T-helper 22 cell (primary cell): ENCODE measurements at places on chromosomes 7 and 10.

GRCh38 chr7:82200601-82201000 lies 243.0 kb downstream of the CACNA2D1 start:
- no peak for DNase-seq

GRCh38 chr7:55271069-55271626 lies 94.0 kb upstream of the LANCL2 start:
- no peak for DNase-seq

DNA sequence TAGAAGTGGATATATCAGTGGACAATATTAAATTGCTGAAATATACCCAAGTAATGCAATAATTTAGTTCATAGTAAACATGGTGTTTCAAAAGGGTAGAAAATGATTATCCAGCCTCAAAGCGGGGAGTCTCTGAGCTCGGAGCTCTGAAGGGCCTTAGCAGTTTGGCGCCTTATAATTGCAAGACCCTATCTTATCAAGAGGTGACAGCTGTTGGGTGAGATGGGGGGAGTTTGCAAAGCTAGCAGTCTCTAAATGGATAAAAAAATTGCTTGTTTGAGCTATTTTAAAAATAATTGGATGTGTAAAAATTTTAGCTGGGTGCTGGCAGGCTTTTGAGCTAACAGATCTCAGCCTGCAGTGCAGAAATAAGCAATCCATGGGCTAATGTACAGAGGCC lies 219.2 kb downstream of the CCSER2 start:
- DNase-seq = no peak

- DNase-seq = no peak
These were observed 12.4 kb downstream of the RBP3 start for GRCh38 chr10:47360419-47361040.

DNA sequence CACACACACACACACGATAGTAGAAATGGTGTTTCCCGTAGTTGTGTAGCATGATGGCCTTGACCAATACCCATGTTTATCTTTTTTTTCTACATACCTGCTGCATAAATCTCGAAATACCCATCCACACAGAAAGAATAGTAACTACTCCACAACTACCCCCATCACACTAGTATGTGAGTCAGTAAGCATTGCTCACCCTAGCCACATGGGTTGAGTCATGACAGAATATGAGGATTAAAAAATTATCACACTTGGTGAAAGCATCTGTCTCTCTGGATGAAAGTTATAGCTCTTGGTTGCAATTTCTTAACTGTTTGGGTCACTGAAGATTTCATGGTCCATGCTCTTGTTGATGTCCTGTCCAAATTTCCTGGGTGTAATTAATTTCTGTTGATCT lies 103.4 kb upstream of the MDFIC start:
- no peak for DNase-seq

DNA sequence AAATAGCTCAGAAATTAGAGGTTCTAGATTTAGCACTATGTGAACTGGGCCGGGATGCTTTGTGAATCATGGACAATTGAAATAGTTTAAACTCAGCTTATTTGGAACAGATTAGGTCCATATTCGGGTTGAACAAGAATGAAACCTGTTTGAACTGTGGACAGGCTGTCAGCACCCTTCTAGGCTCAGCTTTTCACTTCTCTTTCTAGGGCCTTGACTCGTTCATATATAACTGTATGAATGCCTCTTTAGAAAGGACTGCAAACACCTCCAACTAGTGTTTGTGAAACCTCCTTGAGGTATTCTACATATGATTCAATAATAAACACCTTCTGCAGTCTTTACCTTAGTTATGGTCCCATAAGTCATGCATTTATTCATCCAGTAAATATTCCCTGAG lies 115.6 kb downstream of the REEP3 start:
- no peak for DNase-seq

DNA sequence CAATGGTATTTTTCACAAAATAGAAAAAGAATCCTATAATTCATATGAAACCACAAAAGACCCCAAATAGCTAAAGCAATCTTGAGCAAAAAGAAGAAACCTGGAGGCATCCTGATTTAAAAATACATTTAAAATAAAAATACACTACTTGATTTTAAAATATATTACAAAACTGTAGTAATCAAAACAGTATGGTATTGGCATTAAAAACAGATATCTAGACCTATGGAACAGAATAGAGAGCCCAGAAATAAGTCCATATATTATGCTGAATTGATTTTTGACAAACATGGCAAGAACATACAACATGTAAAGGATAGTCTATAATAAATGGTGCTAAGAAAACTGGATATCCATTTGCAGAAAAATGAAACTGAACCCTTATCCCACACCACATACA lies 34.8 kb downstream of the CUBN start:
- no peak for DNase-seq

DNA sequence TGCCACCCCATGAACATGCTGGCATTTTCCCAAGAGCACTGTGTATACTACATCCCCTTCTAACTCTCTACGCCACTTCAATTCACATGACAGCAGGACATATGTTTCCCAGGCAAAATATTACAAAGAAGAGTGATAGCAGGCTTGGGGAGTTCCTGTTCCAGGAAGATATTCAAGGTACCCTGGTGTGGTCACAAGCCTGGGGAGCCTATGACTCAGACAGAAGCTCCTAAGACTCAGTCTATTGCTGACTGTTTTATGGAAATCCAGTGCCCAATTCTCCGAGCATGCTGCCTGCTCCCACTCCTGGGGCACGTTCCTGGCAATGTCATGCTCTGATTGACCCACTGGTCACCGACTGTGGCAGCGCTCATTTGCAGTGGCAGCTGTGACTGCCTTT lies 23.5 kb upstream of the ABLIM1 start:
- no peak for DNase-seq

- DNase-seq = no peak
These were observed 16.4 kb downstream of the SH3PXD2A start for GRCh38 chr10:103838862-103839518.

- no peak for DNase-seq
These were observed 67.9 kb downstream of the SPDYE5 start for GRCh38 chr7:75559976-75560365.

DNA sequence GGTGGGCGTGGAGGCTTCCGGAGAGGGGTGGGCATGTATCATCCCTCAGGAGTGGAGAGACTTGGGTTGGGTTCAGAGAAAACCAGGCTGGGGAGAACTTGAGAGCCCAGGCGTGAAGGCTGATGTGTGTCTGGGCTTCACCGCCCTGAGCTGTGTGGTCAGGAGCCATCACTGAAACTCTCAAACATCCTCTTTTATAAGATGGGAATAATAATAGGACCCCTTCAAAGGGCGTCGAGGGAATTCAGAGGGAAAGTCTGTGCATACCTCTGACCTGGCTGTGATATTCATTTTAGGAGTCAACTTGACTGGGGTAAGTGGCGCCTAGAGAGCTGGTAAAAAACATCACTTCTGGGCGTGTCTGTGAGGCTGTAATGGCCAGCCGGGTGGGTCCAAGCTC lies 21.1 kb upstream of the PSMG3 start:
- DNase-seq = no peak

GRCh38 chr7:14859267-14859666 lies 43.3 kb downstream of the DGKB start:
- DNase-seq = no peak

DNA sequence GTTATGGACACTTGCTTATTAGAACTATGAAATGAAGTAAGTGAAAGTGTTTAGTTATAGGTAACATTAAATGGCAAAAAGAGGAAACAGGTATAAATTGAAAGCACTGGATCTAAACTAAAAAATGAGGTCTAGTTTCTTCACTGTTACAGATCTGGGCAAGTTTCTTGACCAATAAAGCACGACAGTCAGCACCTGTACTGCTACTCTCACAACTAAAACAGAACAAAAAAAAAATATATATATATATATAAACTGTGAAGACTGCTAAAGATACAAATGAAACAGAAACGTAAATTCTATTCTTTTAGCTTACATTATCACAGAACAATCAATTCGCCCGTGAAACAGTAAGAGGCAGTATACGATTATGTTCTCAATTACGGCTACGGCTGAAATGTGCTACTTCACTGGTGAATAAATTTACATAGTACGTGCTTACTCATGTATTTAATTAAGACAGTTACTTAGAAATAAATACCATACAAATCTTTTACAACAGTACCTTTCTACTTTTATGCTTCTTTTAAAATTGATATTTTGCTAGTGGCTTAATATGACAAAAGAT lies 4.2 kb downstream of the AHR start:
- no peak for DNase-seq

- DNase-seq = no peak
These were observed 615.4 kb downstream of the DNAJB6 start for GRCh38 chr7:157952050-157952667.

GRCh38 chr10:25938405-25938804 lies 4.4 kb downstream of the MYO3A start:
- no peak for DNase-seq

GRCh38 chr7:30617359-30617758 lies 22.7 kb downstream of the GARS1 start:
- DNase-seq = no peak

GRCh38 chr7:47453093-47454061 lies 128.5 kb downstream of the TNS3 start:
- DNase-seq = no peak

DNA sequence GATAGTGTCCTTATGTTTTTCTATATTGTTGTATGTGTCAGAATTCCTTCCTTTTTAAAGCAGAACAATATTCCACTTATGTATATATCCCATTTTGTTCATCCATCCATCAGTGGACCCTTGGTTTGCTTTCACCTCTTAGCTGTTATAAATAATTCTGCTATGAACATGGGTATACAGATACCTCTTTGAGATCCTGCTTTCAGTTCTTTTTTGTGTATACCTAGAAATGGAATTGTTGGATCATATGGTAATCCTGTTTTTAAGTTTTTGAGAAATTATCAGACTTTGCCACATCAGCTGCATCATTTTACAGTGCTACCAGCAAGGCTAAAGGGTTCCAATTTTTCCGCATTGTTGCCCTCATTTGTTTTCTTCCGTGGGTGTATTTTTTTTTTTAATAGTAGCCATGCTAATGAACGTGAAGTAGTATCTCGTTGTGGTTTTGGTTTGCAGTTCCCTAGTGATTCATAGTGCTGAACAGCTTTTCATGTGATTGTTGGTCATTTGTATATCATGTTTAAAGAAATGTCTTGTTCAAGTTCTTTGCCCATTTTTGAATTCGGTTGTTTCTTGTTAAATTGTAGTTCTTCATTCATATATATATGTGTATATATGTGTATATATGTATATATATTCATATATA lies 87.8 kb downstream of the LCOR start:
- DNase-seq = no peak

DNA sequence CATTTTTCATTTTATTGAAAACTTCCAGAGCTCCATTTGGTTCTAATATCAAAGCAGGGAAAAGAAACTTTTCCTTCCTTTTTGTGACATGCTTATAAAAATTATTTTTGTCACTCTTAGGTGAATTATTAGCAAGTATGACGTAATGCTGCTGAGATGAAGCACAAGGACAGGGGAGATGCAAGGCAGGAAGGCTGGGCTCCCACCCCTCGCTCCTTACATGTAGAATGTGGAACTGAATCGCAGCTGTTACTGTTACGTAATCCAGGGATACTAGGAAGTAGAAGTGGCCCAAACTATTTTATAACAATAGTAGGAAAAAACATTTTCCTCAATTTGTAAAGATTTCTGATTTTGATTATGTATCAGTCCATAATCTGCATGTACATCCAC lies 17.1 kb upstream of the GTPBP4 start:
- no peak for DNase-seq

GRCh38 chr7:71535616-71536015 lies 403.7 kb downstream of the GALNT17 start:
- no peak for DNase-seq
